Gastroesophageal sphincter (tissue), 4 donors: ENCODE measurements at places on chromosomes 3 and 15.

- no peak for ATAC-seq
Measured at GRCh38 chr3:12188328-12188648, 29.6 kb upstream of the TIMP4 start.

- ATAC-seq = no peak
Measured at GRCh38 chr3:64443546-64444381, 218.5 kb upstream of the PRICKLE2 start.

DNA sequence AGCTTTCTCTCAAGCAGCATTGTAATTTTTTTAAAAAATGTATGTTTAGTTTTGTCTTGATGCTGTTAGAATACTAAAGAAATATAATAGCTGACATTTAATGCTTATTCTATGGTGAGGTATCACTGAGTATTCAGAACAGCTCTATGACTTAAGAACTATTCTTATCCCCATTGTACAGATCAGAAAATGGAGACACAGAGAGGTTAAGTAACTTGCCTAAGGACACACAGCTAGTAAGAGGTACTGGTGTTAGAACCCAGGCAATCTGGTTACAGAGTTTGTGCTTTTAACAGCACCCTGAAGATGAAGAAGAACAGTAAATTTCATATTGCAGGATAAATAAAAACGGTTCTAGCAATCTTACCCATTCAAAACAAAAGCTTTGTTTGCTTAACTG, 15.5 kb downstream of the PLA2G4D start:
- ATAC-seq = no peak

DNA sequence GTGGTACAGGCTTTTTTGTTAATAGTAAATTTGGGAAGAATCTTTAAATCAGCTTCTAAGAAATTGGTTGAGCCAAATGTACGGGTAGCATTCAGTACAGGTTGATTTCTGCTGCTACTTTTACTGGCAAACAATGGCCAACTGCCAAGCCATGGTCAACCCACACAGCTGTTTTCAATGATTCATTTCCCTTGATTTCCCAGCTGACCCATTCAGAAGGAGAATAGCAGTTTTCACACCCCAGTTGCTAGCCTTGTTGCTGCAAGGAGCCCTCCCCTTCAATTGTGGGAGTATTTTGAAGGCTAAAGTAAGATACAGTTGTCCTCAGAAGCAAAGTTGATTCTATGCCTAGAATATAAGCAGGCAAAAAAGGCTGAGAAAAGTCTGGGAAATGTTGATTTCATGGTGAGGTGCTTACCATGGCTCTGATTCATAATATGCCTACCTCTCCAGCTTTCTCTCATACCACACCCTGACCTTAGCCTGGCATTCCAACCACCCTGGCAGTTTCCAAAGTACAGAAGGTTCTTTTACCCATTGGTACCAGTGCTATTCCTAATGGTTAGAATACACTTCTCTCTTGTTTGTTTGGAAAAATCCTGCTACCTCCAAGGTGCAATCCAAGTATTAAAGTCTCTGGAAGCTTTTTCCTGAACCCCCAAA, 320.3 kb upstream of the TGFBR2 start:
- ATAC-seq = peak; percentile 74

DNA sequence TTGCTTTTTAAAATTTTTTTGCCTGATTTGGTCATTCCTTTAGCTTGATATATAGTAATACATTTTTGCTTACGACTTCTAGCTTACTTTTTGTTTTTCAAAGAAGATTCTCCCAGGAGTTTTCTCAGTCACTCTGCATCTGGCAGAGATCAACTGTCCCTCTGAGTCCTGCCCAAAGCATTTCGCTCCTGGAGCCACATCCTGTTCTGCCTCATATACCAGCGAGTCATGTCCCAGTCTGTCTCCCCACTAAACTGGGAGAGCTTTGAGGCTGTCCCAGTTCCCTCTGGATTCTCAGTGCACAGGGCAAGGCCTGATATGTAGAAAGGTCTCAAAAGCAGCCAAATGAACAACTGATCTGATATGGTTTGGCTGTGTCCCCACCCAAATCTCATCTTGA, 326.3 kb downstream of the ARRDC4 start:
- no peak for ATAC-seq

GRCh38 chr15:62269504-62269903, 104.4 kb upstream of the C2CD4B start:
- ATAC-seq = no peak

DNA sequence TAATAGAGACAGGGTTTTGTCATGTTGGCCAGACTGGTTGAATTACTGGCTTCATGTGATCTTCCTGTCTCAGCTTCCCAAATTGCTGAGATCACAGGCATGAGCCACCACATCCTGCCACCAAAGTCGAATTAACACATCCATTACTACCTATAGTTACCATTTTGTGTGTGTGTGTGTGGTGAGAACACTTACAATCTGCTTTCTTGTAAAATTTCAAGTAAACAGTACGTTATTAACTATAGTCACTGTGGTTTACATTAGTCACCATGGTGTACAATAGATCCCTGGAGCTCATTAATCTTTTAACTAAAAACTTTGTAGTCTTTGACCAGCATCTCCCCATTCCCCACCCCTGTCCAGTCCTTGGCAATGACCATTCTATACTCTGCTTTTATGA, 270.0 kb downstream of the NAALADL2 start:
- no peak for ATAC-seq

- ATAC-seq = no peak
Measured at GRCh38 chr15:91516866-91517265, 336.6 kb upstream of the SLCO3A1 start.

DNA sequence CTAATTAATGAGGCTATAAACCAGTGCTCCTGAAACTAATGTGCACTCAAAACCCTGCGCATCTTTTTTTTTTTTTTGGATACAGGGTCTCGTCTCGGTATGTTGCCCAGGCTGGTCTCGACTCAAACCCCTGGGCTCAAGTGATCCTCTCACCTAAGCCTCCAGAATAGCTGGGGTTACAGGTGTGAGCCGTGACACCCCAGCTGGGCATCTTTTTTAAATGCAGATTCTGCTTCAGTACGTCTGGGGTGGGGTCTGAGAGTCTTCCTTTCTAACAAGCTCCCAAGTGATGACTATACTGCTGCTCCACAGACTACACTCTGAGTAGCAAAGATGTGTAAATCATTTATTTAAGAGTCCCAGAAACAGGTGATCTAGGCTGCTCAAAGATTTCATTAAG, 73.0 kb downstream of the BFSP2 start:
- no peak for ATAC-seq

DNA sequence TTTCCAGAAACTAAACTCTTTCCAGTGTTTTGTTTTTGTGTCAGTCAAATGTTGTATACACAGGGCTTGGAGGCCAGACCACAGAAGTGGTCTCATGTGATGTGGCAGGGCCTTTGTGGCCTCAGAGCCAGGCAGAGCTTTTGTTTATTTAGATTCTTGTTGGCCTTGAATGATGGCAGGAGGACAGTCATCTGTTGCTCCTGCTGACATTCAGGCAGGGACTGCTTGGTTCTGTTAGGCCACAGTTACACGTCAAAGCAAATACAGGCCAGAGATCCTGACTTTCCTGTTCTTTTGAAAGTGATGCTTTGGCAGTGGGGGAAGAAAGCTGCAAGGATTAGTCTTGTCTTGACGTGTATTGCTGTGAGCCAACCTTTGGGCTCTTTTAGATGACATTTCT, 325.1 kb downstream of the CACNA2D3 start:
- no peak for ATAC-seq

DNA sequence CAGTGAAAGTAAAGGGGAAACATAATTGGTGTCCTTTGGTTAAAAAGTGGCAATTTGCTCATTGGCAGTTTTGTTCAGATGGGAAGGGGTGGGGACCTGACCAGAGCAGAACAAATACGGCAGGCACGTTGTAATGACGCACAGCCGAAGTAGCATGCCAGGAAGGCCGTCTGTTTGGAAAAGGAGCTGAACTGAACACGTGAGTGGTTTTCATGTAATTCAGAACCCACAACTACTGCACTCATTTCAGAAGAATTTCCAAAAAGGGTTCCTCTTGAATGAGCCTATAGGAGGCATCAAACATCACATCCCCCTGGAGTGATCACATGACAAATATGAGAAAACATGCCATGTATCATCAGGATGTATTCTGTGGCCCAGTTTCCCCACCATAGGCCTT, 42.9 kb upstream of the LMCD1 start:
- ATAC-seq = peak; percentile 42

DNA sequence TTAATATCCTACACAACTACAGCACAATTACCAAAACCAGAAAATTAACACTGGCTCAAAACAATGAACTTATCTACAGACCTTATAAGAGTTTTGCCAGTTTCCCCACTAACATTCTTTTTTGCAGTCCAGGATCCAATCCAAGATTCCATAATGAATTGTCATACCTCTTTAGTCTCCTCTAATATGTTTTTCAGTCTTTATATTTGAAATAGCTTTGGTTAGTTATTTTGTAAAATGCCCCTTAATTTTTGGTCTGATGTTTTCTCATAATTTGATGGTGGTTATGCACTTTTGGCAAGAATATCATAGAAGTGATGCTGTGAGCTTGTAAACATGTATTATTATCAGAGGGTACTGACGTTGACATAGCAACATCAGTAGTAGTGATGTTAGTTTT, 124.3 kb downstream of the ISL2 start:
- ATAC-seq = no peak

GRCh38 chr3:64977308-64978100, 289.7 kb upstream of the ADAMTS9 start:
- ATAC-seq = no peak

DNA sequence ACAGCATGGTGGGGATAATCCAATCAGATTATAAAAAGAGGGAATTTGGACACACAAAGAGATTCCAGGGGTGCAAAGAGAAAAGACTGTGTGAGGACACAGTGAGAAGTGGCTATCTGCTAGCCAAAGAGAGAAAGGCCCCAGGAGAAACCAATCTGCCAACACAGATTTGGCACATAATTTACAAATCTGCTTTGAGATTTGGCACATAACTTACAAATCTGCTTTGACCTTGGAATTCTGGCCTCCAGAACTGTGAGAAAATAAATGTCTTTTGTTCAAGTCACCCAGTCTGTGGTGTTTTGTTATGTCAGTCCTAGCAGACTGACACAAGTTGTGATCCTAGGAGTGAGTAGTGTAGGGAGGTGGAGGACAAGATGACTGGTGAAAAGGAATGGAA, 3.5 kb upstream of the TM4SF18 start:
- no peak for ATAC-seq

DNA sequence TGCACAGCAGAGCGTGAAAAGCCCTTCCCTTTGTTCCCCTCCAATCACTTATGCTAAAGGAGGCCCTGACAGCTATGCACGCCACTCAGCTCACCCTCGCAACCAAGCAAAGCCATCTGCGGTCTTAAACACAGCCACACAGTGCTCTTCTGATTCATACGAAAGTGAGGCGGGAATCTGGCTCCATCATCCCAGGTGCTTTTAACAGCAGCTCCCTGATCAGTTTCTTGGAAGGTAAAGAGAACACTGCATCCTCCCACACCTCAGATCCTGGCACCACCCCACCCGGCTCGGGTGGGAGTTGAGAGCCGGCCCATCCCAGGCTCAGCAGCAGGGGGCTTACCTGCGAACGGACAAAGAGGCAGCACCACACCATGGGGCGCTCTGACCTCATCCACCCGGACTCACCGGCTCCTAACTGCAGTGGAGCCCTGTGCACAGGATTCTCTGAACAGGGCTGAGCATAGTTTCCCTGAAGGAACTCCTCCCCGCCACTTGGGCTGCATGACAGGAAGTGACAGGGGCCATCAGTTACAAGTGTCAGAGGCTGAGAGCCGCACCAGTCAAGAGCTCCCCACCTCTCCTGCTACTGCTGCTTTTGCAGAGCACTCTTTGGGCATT, 114.3 kb upstream of the ARHGEF3 start:
- ATAC-seq = no peak

DNA sequence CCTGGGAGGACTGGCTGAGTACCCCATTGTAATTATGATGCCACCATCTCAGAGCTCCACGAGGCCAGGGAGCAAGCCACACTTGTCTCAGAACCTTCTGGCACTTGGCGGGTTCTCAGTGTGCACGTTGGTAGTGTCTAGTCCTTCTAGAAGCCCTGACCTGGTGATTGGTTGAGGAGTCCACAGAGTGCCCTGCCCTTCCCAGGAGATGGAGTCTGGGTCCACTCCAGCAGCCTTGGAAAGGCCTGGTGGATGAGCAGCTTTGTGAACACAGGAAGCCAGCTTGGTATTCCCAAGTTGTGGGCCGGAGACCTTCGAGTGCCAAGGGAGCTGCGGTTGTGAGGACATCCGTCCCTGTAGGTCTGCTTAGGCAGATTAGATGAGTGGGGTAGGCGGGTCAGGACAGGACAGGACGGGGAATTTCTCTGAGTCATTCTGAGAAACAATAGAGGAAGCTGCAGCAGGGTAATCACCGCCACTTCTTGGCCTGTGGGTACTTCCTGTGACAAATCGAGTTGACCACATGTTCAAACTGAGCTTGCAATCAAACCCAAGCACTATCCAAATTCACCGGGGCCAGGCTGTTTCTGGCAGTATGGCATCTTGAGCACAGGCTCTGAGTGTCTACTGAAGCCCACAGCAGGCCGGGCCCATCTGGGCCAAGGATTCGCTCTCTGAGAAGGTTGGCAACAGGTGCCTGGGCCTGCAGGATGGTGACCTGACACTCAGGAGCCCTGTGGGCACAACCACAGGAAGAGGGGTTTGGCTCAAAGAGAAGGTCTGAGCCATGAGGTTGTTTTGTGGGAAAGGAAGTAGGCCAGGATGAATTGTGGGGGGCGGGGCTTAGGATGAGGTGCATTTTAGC, 71.5 kb upstream of the PLXNA1 start:
- peak; percentile 85 for ATAC-seq

DNA sequence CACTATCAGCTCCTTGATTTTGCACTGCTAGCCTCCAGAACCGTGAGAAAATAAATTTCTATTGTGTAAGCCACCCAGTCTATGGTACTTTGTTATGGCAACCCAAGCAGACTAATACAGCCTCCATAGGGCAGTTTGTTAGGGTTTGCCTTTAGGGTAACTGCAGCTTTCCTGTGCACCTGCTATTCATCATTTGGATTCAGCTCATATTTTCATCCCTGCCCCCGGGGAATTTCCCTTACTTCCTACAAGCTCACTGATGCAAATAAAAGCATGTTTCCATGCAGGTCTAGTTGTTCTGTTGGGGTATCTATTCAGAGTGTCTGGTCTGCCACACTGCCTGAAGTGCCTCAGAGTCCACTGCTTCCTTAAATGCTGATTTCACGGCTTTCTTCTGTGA, 48.6 kb upstream of the ATOSA start:
- ATAC-seq = no peak

- no peak for ATAC-seq
Measured at GRCh38 chr15:81095690-81096365, 38.2 kb upstream of the CFAP161 start.

DNA sequence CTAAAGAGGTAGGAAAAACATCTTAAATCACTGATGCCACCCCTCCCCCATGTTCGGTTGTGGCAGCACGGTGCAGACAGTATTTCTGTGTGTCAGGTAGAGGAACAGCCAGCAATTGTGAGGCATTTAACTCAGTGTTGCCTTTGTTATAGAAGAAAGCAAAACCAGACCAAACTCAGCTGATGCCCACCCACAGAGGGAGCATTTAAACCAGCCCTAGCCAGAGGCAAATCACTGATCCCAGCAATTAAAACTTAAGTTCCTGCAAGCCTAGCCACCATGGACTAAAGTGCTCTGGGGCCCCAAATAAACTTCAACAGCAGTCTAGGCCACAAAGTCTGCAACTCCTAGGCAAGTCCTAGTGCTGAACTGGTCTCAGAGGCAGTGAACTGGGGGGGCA, 94.5 kb downstream of the CFAP20DC start:
- no peak for ATAC-seq
